ENCODE measurements at places on chromosomes 13 and 19. TPM values are rescaled to one million over a fixed set of nuclear protein-coding genes. Genes with fewer than 3 reads are reported as not detected.

- no peak for DNase-seq
Observed at GRCh38 chr19:34904664-34905527, 21.8 kb upstream of the ZNF30 start.

Gene GRWD1
- total RNA-seq, result 35.5 TPM

GRCh38 chr13:77425705-77426104 is 98.8 kb upstream of the MYCBP2 start:
- no peak for DNase-seq

DNA sequence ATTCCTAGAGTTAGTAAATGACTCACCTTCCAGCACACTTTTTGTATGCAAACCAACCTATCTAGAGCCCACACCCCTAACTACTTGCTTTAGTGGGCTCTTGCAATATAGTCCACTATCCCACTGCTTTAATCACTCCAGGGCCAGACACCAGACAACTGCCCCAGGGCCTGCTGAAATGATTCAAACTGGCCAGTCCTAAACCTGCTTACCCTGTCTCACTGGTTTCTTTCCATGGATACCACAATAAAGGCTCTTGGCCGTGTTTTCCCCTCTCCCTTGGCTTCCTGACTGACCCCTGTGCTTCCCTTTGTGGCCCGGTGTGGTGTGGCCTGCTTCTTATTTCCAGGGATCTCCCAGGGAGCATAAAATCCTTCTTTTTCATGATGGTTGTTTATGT is 14.6 kb downstream of the HS6ST3 start:
- DNase-seq, result no peak

DNA sequence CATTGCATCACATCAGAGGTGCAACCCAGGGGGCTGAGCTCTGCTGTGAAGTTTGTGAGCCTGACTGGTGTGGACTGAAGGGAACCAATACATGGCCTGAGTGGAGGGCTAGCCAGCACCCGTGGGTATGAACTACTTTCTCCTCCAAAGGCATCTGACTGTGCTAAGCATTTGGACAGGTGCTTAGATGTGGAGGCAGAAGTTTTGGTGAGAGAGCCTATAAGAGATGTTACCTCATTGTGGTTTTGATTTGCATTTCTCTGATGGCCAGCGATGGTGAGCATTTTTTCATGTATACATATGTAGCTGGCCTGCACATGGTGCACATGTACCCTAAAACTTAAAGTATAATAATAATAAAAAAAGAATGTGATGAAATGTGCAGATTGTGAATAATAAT is 46.9 kb downstream of the TEX29 start:
- no peak for DNase-seq

DNA sequence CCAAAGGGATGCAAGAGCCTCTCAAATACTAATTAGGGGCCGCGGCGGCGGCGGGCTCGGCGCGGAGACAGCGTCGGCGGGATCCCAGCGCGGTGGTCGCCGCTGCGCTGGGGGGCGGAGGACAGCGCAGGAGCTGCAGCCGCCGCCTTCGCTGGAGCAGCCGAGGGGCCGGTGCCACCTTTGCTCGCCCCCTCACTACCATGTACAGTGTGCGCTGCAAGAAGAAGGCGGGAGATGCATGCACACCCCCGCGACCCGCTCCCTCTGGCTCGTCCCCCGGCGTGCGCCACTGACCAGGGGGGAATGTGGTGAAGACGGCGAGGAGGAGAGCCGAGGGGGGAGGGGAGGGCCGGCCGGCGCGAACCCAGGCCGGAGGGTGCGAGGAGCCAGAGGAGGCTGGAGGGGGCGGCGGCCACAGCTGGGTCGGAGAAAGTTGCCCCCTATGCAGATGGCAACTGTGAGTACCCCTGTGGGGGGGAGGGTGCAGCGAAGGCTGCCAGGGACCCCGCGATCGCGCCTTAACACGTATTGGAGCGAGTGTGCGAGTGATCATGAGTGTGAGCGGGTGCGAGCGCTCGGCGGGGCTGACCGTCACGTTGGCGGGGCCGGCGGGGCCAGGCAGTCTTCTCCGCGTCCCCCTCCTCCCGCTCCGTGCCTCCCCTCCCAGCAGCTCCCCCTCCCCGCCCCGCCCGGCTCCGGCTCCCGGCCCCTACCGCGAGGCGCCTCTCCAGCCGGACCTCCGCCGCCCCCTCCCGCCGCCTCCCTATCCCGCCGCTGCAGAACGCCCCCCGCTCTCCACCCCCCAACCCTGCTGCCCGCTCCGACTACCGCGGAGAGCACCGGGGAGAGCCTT is 808 bp downstream of the SLITRK5 start:
- no peak for DNase-seq

GRCh38 chr13:102983496-102983895 is 82.7 kb downstream of the SLC10A2 start:
- no peak for DNase-seq

DNA sequence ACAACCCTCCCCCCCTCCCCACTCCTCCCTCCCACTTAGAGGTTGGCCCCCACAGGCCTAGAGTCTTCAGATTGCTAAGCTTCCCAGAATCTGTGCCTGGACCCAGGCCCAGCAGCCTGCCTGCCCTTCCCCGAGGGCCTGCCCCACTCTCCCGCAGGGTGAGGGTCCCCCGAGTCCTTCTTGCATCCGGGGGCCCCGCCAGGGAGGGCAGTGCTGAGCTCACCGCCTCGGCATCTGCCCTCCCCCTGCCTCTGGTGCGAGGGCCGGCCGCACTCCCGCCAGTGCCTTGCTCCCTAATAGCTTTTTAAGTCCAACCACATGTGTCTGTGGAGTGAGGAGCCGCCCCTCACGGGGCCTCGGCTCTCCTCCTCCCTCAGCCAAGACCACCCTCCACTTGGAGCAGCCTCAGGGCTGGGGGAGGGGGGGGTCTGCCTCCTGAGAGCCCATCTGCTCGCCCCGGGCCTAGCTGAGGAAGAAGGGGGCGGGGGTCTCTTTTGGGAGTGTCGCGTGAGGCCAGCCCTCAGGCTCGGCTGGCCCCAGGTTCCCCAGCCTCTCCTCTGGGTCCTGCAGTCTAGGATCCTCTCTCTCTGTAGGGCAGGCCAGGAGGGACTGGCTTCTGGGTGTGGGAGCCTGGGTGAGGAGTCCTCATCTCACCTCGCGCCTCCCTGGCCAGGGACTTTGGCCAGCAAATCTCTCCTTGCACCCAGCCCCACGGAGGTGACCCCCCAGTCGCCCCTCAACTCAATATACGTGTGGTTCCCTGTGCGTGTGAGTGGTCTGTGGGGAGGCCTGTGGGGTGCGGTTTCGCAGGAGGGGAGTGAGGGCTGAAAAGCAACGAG is 47.2 kb downstream of the LYL1 start:
- DNase-seq, result no peak

DNA sequence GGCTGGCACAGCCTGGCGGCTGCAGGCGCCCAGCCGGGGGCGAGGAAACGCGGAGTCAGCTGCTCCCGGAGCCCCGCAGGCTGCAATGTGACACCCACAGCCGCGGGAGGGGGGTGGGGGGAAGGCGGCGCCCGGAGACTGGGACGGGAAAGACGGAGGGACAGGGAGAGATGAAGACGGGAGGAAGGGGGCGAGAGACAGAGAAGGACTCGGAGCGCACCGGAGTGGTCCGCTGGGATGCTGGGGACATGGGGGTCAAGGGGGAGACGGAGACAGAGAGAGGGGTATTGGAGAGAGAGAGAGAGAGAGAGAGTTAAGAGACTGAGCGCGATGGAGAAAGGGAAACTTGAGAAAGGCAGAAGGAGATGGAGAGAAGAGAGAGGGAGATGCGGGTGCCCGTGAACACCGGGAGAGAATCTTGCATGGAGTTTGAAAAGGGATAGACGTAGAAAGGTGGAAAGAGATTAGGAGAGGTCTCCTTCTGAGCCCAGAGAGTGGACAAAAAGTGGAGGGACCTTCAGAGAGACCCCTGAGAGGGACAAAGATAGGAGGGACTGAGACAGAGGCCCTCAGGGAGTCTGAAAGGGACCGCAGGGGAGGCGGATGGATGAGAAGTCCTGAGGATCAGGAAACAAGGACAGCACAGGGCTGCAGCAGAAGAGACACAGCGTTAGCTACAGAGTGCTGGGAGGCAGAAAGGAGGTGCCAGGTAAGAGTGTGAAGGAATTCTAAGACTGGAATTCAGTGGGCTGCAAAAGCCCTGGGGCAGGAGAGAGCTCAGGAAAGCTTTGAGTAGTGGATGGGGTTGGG is 1.0 kb downstream of the SCN1B start:
- DNase-seq, result no peak

DNA sequence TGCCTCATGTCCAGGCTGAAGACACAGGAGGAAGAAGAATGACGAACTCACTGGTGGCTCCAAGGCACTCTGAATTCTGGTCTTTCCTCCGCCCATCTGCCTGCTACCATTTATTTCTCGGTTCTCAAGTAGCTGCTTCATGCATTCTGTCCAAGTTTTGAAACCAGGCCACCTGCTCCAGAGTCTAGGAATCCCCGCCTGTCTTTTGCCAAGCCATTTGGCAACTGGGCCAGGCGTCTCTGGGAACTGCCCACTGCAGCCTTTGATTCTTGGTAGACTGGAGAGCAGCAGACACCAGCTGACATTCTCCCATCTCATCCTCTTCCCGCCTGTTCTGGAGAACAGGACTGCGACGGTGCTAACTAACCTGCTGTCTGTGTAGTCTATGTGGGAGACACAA is 10.8 kb downstream of the SLC35E1 start:
- DNase-seq, result no peak

- DNase-seq, result no peak
Observed at GRCh38 chr19:8678244-8678807, 20.3 kb downstream of the ACTL9 start.

DNA sequence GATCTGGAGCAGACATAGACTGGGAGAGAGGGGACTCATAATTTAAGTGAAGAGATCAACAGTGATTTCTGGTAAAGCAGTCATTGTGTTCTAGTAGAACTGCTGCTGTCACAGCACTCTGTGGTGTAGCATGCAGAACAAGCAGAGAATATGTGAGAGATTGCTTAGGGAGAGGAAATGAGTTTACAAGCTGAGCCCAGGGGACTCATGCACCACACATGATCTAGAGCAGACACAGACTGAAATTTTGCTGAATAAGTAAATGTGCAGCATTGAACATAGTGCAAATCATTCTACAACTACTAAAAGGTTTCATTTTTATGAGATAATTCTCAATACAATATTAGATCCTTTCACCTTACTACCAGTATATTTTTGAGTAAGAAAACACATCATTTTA is 125.7 kb downstream of the MYO16 start:
- DNase-seq, result no peak

DNA sequence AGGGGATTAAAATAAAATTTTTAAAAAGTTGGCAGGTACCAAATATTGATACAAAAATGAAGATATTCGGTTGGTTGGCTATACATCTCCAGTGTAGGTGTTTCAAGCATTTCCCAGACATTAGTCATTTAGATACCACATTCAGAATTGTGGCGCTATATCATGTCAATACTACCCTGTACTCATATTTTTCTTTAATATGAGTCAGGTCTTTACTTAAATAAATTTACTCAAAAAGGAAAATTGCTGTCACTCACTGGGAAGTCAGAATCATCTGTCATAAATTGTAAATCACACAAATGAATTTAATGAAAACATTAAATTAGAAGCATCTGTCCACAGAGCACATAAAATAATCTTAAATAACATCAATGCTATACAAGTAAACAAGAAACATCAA is 134.2 kb downstream of the TSHZ3 start:
- DNase-seq, result no peak

DNA sequence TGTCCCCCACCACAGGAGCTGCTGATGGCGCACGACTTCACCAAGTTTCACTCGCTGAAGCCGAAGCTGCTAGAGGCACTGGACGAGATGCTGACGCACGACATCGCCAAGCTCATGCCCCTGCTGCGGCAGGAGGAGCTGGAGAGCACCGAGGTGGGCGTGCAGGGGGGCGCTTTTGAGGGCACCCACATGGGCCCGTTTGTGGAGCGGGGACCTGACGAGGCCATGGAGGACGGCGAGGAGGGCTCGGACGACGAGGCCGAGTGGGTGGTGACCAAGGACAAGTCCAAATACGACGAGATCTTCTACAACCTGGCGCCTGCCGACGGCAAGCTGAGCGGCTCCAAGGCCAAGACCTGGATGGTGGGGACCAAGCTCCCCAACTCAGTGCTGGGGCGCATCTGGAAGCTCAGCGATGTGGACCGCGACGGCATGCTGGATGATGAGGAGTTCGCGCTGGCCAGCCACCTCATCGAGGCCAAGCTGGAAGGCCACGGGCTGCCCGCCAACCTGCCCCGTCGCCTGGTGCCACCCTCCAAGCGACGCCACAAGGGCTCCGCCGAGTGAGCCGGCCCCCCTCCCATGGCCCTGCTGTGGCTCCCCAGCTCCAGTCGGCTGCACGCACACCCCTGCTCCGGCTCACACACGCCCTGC is 4.4 kb upstream of the NOP53 start:
- DNase-seq, result no peak

GRCh38 chr19:14655726-14656125 is 18.9 kb downstream of the ADGRE3 start:
- no peak for DNase-seq
